ENCODE measurements at places on chromosomes 6 and 20.

GRCh38 chr20:25120457-25120856, 38.5 kb upstream of the VSX1 start:
- no peak for DNase-seq

DNA sequence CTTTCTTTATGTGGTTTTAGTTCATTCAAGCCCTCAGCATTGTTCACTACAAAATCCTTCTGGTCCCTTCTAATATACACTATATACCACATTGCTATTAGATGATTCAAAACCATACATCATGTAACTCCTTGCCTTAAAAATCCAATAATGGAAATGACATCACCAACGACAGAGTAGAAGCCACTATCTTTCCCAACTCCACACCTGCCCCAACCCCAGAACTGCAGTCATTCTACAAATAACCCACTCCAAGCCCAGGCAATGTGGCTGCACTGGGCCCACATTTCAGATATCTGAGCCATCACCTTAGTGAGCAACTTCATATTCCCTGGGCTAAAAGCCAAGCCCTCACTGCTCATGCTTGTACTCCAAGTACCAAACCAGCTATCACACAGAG, 22.6 kb upstream of the RUNX2 start:
- no peak for DNase-seq

DNA sequence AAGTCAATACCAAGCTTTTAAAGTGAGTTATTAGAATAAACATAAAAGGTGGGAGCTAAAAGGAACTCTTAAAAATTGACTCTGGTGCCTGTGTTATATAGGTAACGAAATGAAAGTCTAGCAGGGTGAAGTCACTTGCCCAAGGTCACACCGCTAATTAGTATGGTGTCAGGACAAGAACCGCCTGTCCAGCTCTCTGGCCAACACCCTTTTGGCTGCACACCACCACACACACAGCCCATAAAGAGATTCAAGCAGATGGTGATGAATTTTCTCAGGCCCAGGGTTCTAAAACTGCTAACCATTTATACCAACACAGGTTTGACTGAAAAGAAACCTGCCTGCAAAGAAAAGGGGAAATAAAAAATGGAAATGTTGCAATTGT, 20.2 kb downstream of the GFOD1 start:
- DNase-seq = no peak

- DNase-seq = no peak
Observed at GRCh38 chr6:128275030-128275429, 245.4 kb downstream of the PTPRK start.

DNA sequence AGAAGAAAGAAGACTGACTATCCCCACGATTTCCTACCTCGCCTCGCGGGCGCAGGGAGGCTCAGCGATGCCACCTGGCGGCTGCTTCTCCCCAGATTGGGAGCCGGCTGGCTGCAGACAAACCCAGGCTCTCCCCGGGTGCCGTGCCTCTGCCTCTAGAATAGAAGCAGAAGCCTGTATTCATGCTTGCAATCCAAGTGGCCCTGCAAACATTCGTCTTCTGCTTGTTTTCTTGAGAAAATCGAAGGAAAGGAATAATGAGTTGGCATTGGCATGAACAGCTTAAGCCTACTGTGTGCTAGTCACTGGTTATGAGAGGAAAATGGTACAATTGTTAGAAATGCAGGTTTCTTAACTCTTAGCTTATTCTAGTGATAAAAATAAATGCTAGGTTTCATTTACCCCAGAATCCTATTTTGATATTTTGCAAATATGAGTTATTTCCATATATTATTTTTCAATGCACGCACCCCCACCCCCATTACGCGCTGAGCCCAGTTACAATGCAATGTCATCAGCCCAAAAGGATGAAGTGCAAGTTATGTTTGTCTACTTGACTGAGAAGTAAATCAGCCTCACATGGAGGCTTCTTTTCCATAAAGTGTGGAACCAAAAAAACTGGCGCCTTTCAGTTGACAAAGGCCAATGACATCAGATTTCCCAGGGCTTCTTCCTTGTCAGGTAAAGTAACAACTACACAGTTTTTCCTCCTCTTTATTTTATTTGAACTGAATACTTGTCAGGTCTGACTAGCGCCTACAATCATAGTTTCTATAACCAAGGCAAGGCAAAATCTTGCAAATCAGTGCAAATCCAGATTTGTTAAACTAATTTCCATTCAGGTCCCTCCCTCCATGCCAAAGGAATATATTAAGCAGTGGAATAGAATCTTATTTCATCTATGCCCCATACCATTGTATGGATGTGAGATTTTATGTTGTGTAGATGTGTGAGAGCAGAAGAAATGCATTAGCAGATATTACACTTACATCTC, 3.9 kb upstream of the SOX4 start:
- DNase-seq = peak; percentile 6

DNA sequence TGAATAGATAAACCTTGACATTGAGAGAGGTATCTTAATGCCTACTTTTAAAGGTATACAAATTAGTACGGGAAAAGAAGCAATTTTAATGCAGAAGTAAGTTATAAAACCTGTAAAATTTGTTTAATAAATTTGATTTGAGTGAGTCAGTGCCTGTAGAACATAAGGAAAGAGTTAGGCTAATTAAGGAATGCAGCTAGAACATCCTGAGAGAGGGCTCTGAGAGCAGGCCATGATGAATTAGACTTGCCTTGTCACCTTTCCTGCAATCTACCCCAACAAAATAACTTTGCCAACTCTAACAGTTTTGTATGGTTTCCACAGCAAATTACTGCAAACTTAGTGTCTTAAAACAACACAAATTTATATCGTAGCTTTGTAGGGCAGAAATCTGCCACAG, 700.8 kb downstream of the RFPL4B start:
- no peak for DNase-seq

- DNase-seq = no peak
Observed at GRCh38 chr6:115133790-115134189, 791.0 kb upstream of the HS3ST5 start.

DNA sequence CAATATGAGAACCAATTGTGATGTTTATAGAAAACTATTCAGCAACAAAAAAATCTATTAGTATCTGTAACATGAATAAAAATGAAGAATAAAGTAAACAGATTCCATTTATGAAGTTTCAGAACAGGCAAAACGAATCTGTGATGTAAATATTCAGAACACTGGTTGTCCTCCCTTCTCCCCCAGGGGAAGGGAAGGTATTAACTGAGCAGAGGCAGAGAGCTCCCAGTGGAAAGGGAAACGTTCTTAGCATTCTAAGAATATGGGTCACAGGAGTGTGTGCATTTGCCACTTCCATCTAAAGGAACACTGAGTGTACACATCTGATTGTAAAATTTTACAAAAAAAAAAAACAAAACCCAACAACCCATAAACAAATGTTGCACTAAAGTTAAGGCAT, 23.1 kb downstream of the SPAG4 start:
- DNase-seq = no peak

- DNase-seq = no peak
Observed at GRCh38 chr20:19099596-19100545, 112.6 kb upstream of the SLC24A3 start.

GRCh38 chr6:90087106-90087833, 193.0 kb downstream of the GJA10 start:
- no peak for DNase-seq

GRCh38 chr20:57388953-57389694, 2.1 kb upstream of the RBM38 start:
- DNase-seq = peak; percentile 34

GRCh38 chr20:31602779-31603441, 2.2 kb upstream of the ID1 start:
- no peak for DNase-seq

- DNase-seq = no peak
Observed at GRCh38 chr20:57783196-57783595, 73.4 kb upstream of the PMEPA1 start.

DNA sequence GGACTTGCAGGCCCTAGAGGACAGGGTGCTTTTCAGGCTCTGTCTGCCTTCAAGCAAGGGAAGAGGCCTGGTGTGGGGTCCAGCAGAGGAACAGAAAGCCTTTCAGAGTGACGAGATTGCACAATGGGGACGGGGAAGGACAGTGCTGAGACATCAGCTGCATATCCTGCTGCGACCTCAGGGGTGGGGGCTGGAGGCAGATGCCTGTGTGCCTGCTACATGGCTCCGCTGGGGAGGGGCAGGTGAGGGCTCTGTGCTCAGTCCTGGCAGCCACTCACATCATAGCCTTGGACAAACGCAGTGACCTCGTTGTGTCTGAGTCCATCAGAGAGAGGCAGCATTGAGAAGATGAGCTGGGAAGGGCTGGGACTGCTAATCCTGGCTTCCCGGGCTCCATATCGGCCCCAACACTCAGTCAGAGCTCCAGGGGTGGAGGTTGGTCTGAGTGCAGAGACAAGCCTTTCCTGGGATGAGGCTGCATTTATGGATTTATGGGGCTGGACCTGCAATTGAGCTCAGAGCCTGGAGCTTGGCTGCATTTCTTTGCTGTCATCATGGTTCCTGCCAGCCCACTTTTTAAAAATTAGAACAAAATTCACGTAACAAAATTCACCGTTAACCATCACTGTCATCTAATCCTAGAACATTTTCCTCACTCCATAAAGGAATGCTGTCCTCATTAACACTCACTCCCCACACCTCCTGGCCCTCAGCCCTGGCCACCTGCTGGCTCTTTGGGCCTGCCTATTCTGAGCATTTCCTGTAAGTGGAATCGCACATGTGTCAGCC, 196.9 kb upstream of the SLC24A3 start:
- DNase-seq = no peak

GRCh38 chr6:96613291-96613999, 50.5 kb downstream of the FHL5 start:
- DNase-seq = no peak

DNA sequence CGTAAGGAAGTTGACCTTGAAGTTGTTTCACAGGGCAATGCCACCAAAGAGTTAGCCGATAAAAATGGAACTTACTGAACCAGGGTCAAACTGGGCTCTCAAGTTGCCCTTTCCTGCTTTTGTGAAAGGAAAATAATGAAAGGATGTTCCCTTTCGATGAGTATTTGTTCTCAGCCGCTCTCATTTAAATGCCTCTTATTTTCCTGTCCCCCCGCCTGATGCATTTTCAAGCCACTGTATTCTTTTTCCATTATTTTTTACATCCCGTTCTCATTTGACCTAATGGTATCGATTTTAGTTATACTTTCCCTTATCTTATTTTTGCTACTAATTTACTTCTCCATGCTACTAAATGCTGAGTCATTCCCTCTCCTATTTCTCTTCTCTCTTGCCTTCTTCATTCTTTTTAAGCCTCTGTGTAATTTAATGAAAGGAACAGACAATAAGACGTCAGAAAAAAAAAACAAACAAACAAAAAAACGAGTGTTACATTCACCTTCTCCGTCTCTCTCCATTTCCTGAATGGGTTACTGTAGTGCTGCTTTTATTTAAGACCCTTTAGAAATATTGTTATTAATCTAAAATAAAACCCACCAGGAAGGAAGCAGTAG, 655 bp upstream of the NDUFAF4 start:
- no peak for DNase-seq

DNA sequence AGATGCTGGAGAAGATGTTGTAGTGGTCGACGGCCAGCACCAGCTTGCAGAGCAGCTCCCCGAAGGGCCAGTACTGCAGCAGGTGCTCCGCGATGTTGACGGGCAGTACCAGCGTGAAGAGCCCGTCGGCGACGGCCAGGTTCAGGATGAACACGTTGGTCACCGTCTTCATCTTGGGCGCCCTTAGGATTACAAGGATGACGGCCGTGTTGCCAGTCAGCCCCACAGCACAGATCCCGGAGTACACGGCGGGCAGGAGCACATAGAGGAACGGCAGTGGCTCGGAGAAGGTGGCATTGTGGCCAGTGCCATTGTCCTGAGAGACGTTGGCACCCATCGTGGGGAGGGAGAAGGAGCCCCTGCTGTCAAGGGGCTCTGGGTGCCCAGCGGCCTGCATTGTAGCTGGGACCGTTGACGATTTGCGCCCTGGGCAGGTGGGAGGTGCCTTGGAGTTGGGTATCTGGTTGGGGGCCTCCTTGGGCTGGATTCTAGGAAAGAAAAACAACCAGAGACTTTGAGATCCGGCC, 867 bp downstream of the NPBWR2 start:
- no peak for DNase-seq

DNA sequence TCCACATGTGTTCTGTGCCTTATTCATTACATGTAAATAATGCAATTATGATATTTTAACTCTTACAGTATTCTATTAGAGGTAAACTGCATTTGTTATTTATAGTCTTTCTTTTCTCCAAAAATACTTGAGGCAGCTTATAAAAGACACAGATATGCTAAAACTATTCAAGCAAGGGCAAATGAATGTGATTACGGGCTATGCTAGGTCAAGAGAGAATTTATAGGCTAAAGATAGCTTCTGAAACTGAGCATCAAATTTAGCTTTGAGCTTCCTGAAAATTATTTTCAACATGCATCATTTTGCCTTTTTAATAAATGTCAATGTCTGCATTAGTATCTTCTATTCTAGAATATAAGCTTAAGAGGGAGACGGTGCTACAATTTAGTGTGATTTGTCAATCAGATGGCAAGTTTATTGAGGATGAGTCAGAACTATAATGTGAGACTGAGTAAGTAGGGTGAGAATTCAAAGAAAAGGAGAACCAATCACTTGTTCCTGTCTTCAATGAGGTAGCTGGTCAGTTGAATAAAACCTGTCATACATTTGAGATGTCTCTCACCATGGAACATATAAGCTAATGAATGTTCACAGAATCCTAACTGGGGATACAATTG, 669.4 kb upstream of the CITED2 start:
- DNase-seq = no peak

GRCh38 chr6:45505470-45505869, 127.7 kb upstream of the SUPT3H start:
- no peak for DNase-seq

- DNase-seq = no peak
Observed at GRCh38 chr6:10272591-10272990, 142.3 kb downstream of the TFAP2A start.

DNA sequence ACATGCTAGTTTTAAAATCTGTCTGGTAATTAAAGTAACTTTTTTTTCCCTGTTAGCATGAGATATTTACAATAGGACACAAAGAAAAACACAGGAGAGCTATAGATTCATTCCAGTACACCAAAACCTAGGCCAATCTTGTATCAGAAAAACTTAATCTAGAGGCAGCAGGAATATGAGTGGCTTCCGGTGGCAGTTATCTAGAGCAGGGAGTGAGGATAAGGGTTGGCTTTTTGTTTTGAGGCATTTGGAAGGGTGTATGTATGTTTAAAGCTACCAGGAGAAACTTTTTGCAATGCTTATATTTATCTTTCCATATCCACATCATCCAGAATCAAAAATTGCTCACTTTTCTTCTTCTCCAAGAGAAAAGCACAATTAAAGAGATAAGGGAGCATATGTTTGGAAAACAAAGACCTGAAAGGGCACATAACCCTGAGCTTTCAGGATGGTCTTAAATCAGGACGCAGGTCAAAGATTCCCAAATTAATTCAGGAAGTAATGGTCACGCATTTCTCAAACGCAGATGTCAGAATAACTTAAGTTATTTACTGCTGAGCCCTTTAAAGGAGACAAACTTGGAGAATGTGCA, 13.1 kb downstream of the TFAP2A start:
- no peak for DNase-seq

DNA sequence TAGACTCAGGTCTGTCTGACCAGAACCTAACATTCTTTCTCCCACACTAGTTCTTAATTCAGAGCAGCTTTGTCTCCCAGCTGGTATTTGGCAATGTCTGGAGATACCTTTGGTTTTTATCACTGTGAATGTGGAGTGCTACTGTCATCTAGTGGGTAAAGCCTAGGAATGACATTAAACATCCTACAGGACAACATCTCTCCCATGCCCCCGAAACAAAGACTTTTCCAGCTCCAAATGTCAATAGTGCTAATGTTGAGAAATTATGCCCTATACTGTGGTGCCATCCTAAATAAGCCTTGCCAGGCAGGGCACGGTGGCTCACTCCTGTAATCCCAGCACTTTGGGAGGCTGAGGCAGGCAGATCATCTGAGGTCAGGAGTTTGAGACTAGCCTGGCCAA, 4.2 kb upstream of the TTPAL start:
- no peak for DNase-seq
